ENCODE measurements at places on chromosomes 3 and 15.

DNA sequence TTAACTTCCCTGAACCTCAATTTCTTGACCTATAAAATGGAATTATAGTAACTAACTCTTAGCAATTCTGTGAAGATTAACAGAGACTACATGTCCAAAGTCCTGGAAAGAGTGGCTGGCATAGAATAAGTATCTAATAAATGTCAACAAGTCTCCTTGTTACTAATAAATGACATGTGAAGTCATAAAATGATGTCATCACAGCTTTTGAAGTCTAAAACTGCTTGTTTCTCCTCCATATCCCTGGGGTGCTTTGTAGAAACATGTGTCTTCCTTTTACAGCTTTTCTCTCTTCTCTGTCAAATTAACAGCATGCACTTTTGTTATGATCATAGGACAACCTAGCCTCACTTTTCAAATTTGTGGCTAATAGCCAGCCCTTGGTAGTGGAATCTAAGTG lies 510.2 kb downstream of the NTRK3 start:
- DNase-seq, result no peak

- no peak for DNase-seq
Measured at GRCh38 chr15:90142216-90143165, 40.2 kb upstream of the IDH2 start.

GRCh38 chr15:90358124-90359033 lies 6.3 kb downstream of the ZNF774 start:
- DNase-seq, result no peak

DNA sequence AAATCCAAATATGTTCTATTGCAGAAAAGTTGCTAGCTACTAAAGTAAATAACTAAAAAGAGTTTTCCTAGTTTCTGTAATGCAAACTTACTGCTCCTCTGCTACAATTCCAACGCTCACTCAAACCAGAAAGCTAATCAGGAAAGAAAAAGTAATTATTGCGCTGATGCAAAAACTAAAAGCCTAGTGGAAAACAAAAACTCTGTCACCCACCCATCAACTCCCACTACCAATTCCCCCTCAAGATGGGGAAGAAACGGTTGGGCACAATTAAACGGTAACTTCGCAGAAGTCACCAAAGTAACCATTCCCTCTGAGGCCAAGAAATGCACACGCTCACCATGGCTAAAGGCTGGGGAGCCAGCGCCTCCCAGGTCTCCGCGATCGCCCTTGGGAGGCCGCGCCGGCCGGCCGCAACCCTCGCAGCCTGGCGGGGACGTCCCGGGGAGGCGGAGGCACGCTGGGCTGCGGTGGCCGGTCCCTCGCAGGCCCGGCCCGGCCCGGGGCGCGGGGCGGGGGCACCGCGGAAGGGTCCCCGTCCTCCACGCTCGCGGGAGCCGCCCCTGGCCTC lies 684 bp downstream of the SLTM start:
- DNase-seq, result no peak

- DNase-seq, result no peak
Measured at GRCh38 chr3:42762046-42762724, 10.9 kb downstream of the CCDC13 start.

DNA sequence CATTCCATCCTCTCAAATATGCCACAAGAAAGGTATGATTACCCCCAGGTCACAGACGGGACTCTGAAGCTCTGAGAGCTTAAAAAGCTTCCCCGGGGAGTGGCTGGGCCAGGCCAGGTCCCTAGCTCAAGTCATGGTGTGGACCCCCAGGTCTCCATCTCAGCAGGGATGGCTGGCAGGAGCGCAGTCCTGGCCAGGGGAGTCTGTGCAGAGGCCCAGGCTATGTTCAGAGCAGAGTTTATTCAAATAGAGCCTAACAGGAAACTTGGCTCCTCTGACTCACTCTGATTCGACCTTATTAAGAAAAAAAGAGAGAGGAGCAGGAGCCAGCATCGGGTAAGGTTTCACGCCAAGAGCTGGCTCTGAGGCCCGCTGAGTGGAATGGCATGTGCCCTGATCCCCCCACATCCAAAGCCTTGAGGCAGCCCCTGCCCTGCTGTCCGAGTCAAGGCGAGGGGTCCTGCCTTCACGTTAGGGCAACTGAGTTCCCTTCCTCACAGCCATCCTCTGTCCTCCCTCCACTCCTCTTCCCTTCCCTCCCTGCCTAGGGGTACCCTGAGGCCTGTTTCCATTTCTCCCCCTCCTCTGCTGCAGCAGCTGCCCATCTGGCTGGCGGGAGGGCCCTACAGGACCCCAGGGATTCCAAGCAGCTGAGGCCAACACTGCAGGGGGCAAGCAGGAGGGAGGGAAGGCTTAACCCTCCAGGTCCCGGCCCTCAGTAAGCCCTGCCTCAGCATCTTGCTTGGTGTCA lies 1.9 kb upstream of the LOXL1 start:
- no peak for DNase-seq

- no peak for DNase-seq
Measured at GRCh38 chr3:58535531-58536500, 1.2 kb downstream of the ACOX2 start.

DNA sequence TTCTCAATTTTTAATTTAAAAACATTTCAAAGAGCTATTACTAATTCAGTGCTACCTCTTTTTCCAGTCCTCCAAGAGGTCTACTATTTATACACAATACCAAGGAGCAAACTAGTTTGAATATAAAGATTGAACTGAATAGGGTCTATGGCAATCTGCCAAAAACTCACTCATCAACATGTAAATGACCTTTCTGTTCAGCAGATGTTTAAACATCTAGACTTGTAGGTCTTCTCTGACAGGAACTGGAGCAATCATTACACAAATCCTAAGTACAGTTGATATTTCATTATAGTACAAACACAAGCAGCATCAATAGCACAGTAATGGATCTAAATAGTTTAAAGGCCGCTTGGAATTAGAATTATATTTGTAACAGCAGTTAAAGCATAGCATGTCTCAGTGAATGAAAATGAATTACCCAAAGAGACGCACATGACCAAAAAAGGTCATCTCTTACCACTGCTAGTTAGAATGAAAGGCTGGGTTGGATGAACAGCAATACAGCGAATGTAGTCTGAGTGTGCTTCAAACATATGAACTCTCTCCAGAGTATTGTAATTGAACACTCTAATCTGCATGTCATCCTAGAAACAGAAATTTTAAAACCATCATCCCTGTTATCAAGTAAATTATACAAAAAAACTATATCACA lies 10.7 kb downstream of the COPB2 start:
- no peak for DNase-seq

DNA sequence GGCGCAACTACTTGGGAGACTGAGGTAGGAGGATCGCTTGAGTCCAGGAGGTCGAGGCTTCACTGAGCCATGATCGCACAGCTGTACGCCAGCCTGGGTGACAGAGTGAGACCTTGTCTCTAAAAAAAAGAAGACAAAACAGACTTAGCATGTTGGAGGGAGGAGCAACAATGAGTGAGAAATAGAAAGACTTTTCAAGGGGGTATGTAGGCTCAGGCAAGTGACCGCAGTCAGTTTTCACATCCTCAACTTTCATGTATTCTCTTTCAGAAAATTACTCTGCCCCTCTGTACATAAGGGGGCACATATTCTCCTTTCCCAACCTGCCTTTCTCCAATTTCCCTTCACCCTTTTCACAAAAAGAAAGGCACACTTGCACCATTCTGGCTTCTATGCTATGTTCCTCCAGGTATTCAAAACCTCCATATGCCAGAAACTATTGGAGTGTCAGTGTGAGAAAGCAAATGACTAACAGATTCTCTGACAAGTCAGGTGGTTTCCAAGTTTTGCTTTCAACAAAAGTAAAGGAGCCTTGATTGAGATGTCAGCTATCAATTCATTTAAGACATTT lies 7.6 kb downstream of the NSUN3 start:
- DNase-seq, result no peak

DNA sequence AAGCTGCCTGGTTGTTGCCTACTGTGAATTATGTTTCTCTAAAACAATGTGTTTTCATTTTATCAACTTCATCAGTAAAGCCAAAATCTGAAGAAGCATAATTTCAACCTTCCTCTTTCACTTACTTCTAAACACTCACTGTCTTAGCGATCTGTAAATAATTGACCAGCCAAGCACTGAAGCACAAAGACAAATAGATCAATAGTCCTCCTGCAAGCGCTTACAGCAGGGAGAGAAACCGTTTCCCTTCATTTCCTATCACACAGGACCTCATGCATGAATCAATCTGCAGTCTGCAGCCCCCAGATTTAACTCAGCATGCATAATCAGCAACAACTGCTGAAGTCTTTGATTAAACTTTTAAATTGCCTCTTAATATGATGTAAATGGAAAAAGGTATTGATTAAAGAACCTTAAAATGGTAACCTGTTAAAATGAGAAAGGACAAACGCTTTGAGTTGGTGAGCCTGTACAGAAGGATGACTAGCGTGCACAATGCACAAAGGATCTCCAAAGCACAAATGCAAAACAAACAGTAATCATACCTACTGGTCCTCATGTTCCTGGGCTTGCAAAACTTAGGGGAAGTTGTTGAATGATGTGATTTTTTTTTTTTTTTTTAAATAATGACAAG lies 370.2 kb upstream of the ZNF385D start:
- DNase-seq, result no peak

GRCh38 chr3:48502121-48502520 lies 1.9 kb downstream of the SHISA5 start:
- DNase-seq, result no peak

DNA sequence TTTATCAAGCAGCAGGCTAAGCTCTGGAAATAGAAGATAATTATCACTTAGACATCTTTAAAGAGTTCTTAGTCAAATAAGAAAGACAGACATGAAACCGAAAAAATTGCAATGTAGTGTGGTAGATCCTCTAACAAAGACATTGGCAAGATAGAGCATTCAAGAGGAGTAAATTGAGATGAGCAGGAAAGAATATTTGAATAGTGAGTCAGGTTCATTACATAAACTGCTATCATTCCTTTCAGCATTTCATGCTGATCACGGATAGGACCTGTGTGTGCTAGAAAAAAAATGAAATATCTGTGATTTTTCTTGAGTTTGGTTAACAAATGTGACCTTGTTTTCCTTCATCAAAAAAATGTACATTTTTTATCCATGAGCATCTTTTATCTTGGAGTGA lies 460.9 kb downstream of the OTOL1 start:
- DNase-seq, result no peak

DNA sequence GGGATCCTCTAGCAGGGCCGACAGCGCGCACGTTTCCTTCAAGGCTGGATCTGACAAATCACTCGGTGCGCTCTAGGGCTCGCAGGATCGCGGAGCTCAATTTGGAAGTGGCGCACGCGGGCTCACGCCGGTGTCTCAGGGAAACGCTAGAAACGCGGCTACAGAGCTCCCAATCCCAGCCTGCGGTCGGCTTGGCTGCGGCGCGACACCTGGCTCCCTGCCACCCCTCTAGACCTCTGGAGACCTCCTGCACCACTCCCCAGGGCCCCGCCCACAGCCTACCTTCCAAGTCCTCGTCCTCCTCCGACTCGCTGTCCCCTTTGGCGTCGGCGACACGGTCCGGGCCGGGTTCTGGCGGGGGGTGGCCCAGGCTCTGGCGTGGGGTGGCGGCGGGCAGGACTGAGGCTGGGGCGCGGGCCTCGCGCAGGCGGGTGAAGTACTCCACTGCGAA lies 596 bp downstream of the PRKAR2A start:
- peak; percentile 66 for DNase-seq

DNA sequence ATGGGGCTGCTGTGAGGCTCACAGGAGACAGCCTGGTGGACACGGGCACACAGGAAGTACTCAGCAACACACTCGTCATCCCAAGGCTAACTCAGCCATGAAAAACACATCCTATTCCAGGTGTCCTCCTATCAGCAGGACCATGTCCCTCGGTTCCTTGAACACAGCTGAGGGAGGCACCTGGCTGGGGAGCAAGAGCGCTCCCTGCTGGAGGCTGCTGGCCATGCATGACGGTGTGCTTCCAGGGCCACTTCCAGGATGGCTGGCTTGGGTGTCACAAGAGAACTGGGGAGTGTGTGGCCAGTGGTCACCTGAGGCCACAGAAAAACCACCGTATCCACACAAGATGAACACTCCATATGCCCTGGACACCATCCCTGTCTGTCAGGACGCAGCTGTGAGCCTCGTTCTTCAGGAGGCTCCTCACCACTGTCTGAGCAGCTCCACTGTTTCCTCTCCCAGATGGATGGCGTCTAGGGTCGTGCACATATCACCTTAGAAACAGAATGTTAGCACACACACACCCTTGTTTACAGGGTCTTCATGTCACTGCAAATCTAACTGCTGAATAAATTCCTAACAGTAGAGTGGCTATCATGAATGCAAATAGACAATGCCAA lies 31.0 kb downstream of the POC1A start:
- DNase-seq, result peak; percentile 78

DNA sequence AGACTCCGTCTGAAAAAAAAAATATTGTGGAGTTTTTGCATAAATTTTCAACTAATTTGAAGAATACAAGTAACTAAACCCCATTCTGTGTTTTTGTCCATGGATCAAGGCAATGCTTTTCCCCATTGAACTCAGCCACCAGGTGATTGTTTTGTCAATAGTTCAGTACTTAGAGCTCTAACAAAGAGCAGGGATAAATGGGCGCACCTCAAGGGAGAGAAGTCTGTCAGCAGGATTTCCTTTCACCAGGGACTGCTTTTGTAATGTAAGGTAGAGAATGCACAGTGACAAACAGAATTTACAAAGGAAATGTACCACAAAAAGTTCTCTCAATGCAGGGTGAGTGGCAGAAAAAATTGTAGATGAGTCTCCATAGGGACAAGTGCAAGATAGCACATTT lies 10.8 kb upstream of the ATP13A5 start:
- no peak for DNase-seq

DNA sequence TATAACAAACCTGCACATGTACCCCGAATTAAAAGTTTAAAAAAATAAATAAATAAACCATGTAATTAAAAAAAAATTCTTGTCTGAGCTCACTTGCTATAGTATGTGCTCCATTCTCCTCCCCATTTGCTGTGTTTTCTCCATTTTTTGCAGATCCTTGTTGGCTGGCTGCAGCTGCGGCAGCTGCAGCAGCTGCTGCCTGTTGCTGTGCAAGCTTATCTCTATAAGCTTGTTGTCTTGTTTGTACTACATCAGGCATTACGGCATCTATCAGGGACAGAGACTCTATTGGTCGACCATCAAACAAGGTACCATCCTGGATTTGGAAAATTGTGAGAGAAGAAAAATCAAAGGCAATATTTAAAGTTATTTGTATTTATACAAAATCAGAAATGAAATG lies 145.9 kb downstream of the TBL1XR1 start:
- DNase-seq, result no peak

- no peak for DNase-seq
Measured at GRCh38 chr3:134682196-134682880, 31.5 kb upstream of the KY start.

- DNase-seq, result no peak
Measured at GRCh38 chr15:94522125-94522524, 290.8 kb downstream of the MCTP2 start.
